NCI-H1436 (cell line): ENCODE measurements at places on chromosomes 3 and 15.
A peak's percentile ranks its signal among the peaks of the same experiment; 100 is the strongest.

DNA sequence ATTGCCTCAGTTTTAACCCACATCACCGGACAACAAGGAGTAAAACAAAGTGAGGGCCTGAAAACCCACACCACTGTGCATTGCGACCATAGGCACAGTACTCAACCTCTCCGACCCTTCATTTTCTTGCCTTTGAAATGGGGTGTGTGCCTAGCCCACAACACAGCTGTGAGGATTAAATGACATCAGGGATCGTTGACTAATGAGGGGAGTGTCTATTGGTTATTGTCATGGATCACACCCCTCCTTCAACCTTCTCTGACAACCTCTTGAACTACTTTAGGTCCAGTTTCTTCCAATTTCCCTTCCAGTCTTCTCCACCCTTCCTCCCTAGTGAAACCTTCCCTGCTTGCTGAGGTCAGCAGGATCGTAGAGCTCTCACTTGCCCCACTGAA lies 89.5 kb downstream of the HES1 start:
- no peak for DNase-seq

- no peak for DNase-seq
These were observed 246.4 kb downstream of the ALCAM start for GRCh38 chr3:105613120-105613519.

DNA sequence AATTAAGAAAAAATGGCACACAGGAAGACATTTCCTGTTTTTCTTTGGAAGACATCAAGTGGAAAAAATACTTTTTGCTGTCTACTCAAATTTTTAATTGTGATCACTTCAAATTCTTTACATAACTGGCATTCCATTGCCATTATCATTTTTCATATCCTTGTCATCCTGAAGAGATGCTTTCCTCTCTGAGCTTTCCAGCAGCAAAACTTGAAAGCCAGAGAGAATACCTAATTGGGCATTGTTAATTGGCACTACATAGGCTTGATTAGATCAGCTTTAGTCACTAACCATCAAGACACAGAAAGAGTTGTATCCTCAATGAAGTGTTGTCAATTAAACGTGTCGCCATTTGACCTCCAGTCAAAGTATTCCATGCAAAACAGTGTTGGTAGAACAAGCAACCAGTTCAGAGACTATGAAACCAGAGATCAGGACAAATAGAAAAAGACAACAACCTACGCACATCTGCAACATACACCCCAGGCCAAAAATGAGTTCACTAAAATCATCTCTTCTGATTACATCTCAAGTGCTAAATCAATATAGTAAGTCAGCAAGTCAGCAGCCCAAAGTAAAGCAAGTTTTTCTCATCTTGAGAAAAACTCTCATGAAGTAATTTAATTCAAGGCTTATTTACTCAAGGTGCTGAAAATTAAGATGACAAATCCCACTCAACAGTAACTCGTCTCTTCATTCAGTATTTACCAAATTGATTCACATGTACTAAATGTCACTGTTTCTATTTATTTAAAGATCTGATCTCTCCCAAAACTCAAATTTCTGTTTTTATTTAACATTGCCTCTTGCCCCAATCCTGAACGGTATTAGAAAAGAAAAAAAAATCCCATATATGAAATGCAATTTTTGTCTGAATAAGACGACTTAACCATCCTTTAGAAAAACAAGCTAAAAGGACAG lies 123.0 kb downstream of the SUCLG2 start:
- no peak for DNase-seq

GRCh38 chr15:22813844-22814243 lies 24.6 kb upstream of the NIPA2 start:
- DNase-seq: no peak

- DNase-seq: no peak
These were observed 2.7 kb downstream of the TATDN2 start for GRCh38 chr3:10251006-10251405.

GRCh38 chr3:14884665-14885064 lies 62.7 kb upstream of the NR2C2 start:
- no peak for DNase-seq

- no peak for DNase-seq
These were observed 51.6 kb downstream of the QTRT2 start for GRCh38 chr3:114108137-114108536.

- no peak for DNase-seq
These were observed 70.7 kb downstream of the CD200R1L start for GRCh38 chr3:112776000-112776399.

GRCh38 chr3:44932986-44933944 lies 42.7 kb downstream of the ZDHHC3 start:
- no peak for DNase-seq

DNA sequence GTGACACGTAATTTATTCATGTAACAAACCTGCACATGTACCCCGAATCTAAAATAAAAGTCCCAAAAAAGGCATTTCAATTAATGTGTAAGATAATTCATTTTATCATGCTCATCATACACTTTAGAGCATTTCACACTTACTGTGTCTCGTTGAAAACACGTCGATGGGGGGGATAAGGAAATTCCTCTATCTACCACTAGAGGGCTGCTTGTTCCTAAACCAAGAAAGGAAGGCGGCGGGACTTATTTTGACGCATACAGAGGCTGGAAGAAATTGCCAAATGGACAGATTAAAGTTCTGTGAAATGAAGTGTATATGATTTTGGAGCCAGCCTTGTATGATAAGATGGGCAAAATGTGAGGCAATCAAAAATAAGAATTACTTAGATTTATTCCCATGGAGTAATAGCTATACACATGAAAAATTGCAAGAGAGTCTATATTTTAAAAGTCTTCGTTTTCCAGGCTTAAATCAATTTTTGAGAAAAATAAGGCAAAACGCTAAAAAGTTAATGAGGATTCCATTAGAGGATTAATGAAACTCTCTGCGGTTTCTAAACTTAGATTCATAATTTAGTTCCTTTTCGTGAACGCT lies 346.8 kb downstream of the CNTN3 start:
- no peak for DNase-seq

DNA sequence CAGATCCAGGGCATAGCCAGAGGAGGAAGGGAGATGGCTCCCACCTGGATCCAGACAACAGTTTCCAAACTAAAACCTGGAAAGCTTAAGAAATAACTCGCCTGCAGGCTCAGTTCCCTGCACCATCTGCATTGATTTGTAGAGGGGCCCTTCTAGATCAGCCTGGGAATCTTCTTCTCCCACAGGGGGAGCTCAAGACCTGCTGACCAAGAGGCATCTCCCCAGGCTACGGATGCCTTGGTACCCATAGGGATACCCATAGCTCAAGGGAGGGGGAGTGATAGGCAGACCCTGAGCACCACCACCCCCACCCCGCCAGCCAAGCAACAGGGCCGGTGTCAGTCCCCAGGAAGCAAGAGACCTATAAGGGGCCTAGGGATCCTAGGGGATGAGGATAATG lies 28.0 kb upstream of the DCLK3 start:
- DNase-seq: peak; percentile 8

- peak; percentile 53 for DNase-seq
These were observed 544.7 kb downstream of the MECOM start for GRCh38 chr3:169118666-169119370.

GRCh38 chr3:140270329-140270728 lies 335.3 kb downstream of the CLSTN2 start:
- DNase-seq: no peak

- no peak for DNase-seq
These were observed 7.9 kb downstream of the AEN start for GRCh38 chr15:88629071-88629470.

GRCh38 chr3:138303474-138303873 lies 26.2 kb downstream of the NME9 start:
- no peak for DNase-seq

- no peak for DNase-seq
These were observed 153.4 kb downstream of the PLCL2 start for GRCh38 chr3:17038141-17038540.

DNA sequence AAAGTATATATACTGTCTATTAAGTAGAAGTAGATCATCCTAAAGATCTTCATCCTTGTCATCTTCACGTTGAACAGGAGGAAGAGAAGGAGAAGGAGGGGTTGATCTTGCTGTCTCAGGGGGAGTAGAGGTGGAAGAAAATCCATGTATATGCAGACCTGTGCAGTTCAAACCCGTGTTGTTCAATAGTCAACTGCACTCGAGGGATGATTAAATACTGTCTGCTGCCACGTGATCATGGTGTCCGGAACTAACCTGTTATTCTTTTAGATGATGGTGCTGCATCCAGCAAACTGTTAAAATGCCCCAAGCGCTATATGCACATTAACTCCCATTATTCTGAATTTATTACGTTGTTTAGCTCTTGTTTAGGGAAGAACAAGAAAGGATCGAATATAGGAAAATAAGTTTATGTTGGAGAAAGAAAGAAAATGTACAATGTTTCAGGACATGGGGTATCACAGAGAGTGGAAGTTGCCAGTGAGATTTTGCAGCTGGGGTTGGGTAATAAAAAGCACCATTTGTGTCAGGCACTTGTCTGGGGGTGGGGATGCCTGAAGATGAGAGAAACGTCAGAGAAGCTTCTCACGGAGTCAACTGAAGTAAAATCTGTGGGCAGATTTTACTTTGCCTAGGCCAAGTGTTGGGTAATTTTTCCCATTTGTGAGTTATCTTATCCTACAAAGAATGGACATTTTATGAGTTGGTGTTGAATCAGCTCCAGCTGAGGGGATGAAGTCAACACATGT lies 229.2 kb downstream of the RYR3 start:
- no peak for DNase-seq

DNA sequence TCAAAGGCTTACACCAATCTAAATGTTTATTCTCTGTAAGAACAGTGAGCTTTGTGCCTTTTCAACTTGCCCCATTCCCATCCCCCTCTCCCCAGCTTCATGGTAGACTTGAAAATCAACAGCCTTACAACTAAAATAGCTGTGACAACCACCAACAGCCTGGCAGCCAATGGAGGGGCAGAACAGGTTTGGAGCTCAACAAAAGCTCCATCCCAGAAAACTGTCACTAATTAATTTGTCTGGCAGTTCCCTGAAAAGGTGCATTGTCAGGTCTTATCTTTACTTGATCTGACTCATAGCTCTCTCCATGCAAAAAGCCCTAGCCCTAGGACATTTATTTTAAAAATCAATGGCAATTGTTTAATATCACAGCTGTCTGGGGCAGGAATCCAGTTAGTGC lies 22.6 kb downstream of the MTHFS start:
- DNase-seq: no peak

- DNase-seq: no peak
These were observed 369.8 kb downstream of the DIPK2A start for GRCh38 chr3:144341471-144341870.

GRCh38 chr3:10835406-10835805 lies 19.4 kb downstream of the SLC6A11 start:
- DNase-seq: no peak

- no peak for DNase-seq
These were observed 753.4 kb downstream of the FHIT start for GRCh38 chr3:60497902-60498301.

DNA sequence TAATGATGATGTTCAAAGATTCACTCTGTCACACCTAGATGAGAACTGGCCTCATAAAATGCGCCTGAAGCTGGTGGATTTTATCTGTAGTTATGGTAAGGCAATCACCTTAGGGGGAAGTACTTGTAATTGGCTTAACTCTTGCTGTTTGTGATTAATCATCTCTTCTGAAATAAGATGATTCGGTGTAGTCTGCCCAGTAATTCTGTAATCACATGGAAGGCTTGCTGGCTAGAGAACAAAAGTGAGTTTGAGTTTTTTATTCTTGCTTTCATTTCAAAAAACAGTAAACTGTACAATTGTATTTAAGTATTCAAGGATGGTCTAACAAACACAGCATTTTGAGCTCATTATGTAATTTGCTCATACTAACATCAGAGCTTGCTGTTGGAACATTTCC lies 72.1 kb downstream of the OTOL1 start:
- no peak for DNase-seq

DNA sequence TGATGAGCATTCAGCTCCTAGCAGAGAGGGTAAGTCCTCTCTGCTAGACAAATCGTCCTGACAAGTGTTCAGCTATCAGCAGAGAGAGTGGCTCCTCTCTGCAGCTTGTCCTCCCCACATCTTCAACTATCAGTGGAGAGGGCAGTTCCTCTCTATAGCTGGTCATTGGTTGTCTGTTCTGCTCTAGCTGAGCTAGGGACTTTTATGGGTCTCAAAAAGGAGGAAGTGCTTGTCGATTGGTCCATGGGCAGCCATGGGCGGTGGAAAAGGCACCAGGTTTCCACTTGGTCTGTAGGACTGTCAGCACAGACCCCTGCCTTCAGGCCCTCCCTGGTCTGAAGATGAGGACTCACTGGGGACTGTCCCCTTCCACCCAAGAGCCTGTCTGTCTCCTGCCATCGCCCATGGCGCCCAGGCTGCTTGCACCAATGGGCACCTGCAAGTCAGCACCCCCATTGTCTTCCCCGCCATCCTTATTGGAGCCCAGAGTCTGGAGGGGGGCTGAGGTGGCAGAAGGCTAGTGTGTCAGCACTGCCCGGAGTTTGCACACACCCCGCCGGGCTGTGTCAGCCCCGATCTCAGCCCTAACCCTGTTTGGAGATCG lies 264.7 kb downstream of the ZBBX start:
- no peak for DNase-seq

GRCh38 chr3:88235102-88235501 lies 85.3 kb downstream of the C3orf38 start:
- DNase-seq: no peak

GRCh38 chr15:99015698-99016568 lies 8.3 kb upstream of the PGPEP1L start:
- no peak for DNase-seq

DNA sequence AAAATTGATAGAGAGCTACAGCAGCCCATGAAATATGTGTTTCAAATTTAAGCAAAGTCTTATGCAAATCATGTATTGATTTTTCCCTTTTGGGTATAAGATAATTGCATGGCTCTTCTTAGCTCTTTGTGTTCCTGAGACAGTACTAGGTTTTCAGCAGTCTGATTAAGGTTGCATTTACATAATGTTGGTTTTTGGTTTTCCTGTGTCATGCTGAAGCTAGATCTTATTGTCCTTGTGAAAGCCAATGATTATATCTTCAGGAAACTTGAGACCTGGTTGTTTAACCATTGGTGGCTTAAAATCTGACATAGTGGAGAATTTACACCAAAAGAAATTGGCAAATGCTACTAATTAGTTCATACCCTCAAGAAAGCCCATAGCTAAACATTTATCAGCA lies 392.6 kb downstream of the ZPLD1 start:
- DNase-seq: peak; percentile 70

GRCh38 chr3:40057786-40058185 lies 248.4 kb downstream of the MYRIP start:
- no peak for DNase-seq

GRCh38 chr3:104279617-104280016 lies 1087.1 kb upstream of the ALCAM start:
- DNase-seq: no peak

- no peak for DNase-seq
These were observed 56.5 kb upstream of the GATA2 start for GRCh38 chr3:128549283-128550112.

DNA sequence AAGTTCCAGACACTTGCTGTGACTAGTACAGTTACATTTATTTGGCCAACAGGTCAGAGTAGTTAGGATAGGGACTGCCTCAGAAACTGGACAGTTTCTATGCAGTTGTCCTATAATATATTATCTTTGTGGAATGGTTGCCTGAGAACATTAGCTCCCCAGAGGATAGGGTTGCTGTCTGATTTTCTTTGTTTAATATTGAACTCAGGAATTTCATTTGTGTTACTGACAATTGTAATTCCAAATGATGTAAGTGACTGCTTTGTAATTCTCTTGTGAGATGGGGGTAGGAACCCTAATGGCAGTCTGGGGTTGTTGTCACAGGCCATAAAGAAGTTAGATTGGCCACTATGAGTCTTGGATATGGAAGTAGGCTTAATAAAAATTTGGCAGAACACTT lies 2.2 kb downstream of the NXPE3 start:
- DNase-seq: no peak

- DNase-seq: no peak
These were observed 85.4 kb upstream of the TLE3 start for GRCh38 chr15:70182858-70183695.

- DNase-seq: no peak
These were observed 6.6 kb downstream of the PLSCR5 start for GRCh38 chr3:146598535-146598934.
